ENCODE measurements at places on chromosomes 16 and 17.
A peak's percentile ranks its signal among the peaks of the same experiment; 100 is the strongest.

DNA sequence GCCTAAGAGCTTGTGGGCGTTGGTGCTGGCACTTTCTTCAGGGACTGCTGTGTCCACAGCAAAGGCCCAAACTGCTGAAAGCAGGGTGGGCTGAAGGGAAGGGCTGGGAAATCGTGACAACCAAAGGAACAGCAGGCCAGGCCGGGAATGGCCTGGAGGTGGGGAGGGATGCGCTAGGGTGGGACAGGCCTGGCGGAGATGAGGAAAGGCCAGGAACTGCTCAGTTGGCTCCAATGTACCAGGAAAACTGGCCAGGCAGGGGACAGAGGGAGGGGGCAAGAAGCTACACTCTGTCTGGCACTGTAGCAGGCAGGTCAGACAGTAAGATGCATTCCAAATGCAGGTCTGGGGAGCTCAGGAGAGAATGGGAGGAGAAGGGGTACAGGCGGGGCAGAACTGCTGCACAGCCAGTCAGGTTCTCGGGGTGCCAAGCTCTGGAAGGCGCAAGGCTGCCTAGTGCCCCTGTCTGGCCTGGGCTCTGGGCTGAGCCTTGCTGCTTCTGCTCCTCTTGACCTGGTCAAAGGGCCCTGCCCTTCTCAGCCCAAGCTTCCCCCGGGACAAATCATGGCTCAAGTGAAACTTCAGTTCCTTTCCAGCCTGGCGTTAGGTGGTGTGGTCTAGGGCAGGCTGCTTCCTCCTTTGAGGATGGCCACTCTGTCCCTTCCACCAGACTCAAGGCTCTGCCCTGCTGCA, 7.3 kb downstream of the PNMT start:
- no peak for DNase-seq

DNA sequence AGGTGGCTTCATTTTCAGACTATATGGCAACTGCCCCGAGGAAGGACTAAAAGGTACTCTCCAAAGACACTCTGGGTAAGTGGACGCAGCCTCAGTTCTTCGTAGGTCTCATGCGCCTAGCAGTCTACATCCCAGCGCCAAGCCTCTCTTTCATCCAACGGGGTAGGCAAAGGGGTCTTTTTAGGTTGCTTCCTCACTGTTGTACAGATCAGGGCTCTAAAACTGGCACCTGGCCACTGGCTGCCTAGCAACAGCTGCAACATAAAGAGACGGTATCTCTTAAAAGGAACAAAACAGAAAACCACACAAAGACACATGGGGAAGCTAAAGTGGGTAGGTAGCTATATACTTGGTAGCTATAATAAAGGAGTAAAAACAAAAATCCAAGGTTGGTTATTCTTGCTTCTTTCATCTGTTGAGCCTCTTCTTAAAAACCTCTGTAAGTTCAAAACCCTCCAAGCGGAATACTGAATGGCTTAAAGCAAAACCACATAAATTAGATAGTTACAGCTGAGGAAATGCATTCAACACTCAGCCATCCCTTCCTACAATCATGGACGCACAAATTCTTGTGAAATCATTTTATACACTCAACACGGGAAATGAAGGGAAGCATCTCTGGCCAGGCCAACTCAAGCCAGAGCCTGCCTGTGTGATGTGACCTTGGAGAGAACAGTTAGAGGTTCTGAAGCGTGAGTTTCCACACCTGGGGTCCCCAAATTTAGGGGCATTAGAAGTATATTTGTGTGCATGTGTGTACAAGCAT, 22.7 kb downstream of the CYTH1 start:
- DNase-seq: peak; percentile 77

- no peak for DNase-seq
Observed at GRCh38 chr17:66636111-66636510, 198.8 kb upstream of the CACNG5 start.

DNA sequence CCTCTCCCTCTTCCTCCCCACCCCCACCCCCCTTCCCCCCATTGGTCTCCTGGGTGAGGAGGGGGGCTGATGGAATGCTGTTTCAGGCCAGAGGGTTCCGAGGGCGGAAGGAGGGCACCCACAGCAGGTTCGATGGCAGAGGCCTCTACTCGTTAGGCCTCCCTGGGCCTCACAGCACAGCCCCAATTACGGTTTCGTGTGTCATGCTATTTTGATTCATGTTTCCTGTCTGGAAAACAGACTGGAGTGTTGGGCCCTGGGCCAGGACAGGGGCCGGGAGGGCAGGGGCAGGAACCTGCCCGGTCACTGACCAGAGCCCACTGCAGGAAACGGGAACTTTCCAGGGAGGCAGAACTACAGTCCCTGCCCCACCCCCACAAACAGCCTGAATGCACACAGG, 138.2 kb downstream of the C16orf95 start:
- DNase-seq: no peak

- no peak for DNase-seq
Observed at GRCh38 chr16:87180069-87180468, 137.1 kb downstream of the C16orf95 start.

- DNase-seq: no peak
Observed at GRCh38 chr16:49867234-49867633, 11.3 kb upstream of the ZNF423 start.

GRCh38 chr17:80738020-80738808, 193.6 kb downstream of the RPTOR start:
- no peak for DNase-seq
